ENCODE measurements at places on chromosomes 11 and 22. TPM values are rescaled to one million over a fixed set of nuclear protein-coding genes. Genes with fewer than 3 reads are reported as not detected.

CCDC89 gene
- total RNA-seq, result not detected

PLA2G3 gene
- not detected for total RNA-seq

DDTL gene
- 1.7 TPM for total RNA-seq

NXPE2 gene
- total RNA-seq, result not detected

ACCSL gene
- total RNA-seq, result not detected

HORMAD2 gene
- total RNA-seq, result not detected

Measured in A549 treated with AZD2906 at 1 μM for 4 hours (cell line).